Stimulated activated CD8-positive, alpha-beta memory T cell treated with anti-CD3 and anti-CD28 coated beads, Interleukin-2, amount 100 ng/mL, for 1 hour (primary cell): ENCODE measurements at places on chromosomes 3 and 15.

DNA sequence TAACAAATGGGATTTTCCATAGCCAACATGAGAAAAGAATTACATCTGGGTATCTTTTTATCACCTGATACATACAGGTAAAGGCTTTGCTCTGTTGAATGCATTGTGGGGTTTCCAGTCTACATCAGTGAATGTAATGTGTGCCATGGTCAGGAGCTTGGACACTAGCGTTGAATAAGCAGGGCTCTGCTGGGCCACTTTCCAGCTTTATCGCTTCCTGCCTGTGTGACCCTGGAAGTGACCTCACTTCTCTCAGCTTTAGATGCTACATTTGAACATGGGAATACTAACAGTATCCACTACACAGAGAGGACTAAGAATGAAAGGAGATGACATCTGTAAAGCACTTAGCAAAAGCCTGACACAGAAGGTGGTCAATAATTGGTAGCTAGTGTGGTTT, 40.1 kb downstream of the TTC23 start:
- DNase-seq: no peak

GRCh38 chr3:129514563-129514962, 13.9 kb upstream of the RHO start:
- no peak for DNase-seq

DNA sequence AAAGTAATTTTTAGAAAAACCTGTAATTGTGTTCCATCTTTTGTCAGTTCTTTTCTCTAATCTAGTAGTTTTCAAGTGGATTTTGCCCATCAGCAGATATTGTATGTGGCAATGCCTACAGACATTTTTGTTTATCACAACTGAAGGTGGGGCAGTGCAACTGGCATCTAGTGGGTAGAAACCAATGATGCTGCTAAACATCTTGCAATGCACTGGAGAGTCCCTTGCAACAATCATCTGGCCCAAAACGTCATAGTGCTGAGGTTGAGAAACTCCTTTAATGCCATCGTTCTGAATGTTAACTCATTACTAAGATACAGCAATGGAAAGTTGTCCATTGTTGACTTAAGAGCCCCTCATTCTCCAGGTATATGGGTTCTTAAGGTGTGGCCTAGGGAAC, 80.1 kb downstream of the BTD start:
- no peak for DNase-seq

GRCh38 chr15:50116477-50116876, 2.6 kb downstream of the ATP8B4 start:
- DNase-seq: no peak

GRCh38 chr15:90539789-90540188, 10.1 kb downstream of the CRTC3 start:
- DNase-seq: no peak

GRCh38 chr3:150509780-150510179, 36.5 kb downstream of the SERP1 start:
- DNase-seq: no peak

GRCh38 chr3:114675104-114675503, 381.3 kb downstream of the TIGIT start:
- no peak for DNase-seq

DNA sequence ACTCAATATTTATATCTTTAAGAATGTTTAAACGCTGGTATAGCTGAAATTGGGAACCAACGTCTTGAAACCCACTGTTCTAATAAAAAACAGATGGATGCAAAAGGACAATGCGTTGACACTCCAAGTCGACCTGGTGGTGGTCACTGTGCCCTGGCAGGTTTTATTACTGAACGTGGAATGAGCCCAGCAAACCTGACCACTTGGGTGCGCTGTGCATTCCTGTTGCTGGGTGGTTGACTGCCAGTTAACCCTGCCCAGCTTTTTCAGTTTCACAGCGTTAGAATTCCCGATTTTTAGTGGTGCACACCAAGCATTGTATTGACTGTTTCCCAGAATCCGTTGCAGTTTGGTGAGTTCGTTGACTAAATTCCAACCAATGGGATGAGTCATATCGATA, 384.4 kb downstream of the OCA2 start:
- DNase-seq: no peak

DNA sequence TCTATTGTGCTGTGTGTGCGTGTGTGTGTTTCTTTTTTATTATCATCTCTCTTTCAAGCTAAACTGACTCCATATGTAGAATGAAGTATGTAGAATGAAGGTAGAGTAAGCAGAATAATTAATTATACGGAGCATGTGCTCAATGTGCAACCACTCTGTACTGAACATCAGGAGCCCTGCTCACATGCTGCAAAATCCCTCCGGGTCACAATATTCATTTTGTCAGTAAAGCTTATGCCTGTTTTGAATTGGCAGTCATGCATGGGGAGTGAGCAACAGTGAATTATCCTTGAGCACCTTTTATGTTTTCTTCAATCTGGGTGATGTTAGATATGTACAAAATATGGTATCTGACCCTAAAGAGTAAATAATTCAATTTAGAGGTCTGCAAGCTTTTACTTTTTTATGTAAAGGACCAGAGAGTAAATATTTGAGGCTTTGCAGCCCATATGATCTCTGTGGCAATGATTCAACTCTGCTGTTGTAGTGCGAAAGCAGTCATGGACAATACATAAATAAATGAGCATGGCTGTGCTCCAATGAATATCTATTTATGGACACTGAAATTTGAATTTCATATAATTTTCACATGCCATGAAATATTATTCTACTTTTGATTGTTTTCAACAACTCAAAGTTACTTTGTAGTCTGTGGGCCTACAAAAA, 199.9 kb downstream of the VGLL3 start:
- no peak for DNase-seq

DNA sequence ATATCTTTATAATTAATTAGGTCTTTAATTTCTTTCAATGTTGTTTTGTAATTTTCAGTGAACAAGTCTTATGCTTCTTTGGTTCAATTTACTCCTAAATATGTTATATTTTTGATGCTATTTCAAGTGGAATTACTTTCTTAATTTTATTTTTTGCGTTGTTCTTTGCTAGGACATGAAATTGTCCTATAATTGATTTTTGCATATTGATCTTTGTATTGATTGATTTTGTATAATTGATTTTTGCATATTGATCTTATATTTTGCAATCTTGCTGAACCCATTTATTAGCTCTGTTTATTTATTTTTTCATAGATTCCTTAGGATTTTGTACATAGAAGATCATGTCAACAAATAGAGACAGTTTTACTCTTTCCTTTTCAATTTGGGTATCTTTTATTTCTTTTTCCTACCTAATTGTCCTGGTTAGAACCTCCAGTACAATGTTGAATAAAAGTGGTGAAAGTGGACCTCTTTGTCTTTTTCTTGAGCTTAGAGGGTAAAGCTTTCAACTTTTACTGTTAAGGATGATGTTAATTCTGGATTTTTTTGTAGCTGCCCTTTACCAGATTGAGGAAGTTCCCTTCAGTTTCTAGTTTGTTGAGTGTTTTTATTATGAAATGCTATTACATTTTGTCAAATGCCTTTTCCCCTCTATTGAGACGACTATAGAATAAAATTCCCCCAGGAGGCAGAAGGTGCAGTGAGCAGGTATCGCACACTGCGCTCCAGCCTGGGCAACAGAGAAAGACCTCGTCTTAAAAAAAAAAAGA, 36.8 kb upstream of the CCDC50 start:
- DNase-seq: no peak

DNA sequence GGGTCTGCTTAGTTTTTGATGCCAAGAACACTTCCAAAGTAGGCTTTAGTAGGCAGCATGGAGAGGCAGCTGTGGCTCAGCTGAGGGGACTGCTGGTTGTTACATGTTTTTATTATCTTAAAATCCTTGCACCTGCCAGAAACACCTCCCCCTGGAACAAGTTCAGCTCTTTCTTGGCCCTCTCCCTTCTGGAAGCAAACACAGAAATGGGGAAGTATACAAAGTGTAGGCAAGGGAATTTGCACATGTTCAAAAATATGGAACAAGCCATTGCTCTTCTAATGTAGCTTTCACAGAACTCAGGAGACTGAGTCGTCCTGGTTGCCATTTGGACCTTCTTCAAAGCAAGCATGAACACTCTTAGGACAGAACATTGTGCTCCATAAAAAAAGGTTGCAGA, 169.1 kb upstream of the SEMA6D start:
- DNase-seq: no peak

GRCh38 chr3:162142511-162142910, 645.9 kb downstream of the OTOL1 start:
- DNase-seq: no peak

DNA sequence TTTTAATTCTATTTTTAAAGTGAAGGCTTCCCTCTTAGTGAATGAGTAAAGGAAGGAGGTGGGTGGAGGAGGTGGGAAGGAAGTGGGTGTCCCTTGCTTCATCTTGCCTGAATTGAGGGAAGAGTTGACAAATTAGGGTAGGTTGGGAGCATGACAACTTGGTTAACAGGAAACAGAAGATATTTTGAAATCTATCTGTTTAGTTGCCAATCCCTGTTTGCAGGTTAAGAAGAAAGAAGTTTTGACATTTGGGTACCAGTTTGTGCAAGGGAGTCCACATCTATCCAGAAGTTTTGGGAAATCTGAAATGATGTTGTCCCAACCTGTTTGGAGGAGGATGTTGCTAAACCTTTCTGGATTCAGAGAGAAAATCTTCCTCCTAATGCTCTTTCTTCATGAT, 204.1 kb upstream of the SUCLG2 start:
- no peak for DNase-seq

DNA sequence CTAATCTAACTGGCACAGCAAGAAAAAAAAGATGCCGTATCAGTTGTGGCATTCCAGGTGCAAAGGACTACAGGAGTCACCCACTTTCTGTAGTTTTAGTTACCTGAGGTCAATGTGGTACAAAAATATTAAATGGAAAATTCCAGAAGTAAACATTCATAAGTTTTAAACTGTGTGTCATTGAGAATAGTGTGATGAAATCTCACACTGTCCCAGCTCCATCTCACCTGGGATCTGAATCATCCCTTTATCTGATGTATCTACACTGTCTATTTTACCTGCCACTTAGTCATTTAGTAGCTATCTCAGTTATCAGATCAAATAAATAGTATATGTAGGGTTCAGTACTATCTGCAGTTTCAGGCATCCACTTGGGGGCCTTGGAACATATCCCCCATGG, 26.7 kb downstream of the GBE1 start:
- no peak for DNase-seq

GRCh38 chr15:76418352-76419140, 82.0 kb downstream of the ISL2 start:
- DNase-seq: no peak
